Activated T-cell treated with anti-CD3 and anti-CD28 coated beads, Interleukin-2, amount 50 U/mL, for 4 hours (primary cell): ENCODE measurements at places on chromosomes 2 and 18.

DNA sequence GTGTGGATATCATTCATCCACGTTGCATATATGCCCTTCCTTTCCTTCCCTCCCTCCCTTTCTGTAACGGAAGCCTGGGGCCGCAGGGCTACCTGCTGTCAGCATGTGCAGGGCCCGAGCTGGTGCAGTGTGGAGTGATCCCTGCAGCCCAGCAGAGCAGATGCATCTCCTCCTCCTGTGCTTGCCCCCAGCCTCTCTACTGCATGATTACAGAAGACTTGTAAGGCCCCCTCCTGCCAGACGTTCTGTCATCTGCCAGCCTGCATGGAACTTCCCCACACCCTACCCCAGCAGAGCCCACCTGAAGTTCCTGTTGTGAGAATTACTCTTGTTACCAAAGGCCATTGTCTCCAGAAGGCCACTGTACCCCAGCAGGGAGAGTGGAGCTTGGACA lies 67.5 kb upstream of the FOSL2 start:
- no peak for DNase-seq

- no peak for DNase-seq
Observed at GRCh38 chr18:21444465-21445212, 155.9 kb downstream of the ESCO1 start.

- DNase-seq = no peak
Observed at GRCh38 chr18:58960508-58960907, 95.8 kb downstream of the ZNF532 start.

GRCh38 chr2:24512831-24513230 lies 21.8 kb downstream of the NCOA1 start:
- DNase-seq = no peak

DNA sequence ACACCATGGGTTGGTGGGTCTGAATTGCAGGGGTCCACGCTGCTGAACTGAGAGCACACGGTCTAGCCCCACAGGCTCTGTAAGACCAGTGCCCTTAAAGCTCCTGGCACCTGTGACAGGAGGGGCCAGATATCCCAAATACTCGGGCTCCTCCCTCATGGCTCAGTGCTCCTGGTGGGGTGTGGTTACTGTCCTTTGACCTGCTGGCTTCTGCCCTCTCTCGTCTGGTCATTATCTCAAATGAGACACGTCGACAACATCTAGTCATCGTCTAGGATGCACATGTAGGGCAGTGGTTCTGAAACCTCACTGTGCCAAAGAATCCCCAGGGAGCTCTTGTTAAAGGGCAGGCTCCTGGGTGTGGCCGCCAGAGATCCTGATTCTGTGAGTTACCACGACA lies 258.4 kb downstream of the LOXHD1 start:
- DNase-seq = no peak
